ENCODE measurements at places on chromosomes 12 and 14.
A peak's percentile ranks its signal among the peaks of the same experiment; 100 is the strongest.

- peak; percentile 20 for DNase-seq
These were observed 42.9 kb downstream of the WNK1 start for GRCh38 chr12:795305-795704.

DNA sequence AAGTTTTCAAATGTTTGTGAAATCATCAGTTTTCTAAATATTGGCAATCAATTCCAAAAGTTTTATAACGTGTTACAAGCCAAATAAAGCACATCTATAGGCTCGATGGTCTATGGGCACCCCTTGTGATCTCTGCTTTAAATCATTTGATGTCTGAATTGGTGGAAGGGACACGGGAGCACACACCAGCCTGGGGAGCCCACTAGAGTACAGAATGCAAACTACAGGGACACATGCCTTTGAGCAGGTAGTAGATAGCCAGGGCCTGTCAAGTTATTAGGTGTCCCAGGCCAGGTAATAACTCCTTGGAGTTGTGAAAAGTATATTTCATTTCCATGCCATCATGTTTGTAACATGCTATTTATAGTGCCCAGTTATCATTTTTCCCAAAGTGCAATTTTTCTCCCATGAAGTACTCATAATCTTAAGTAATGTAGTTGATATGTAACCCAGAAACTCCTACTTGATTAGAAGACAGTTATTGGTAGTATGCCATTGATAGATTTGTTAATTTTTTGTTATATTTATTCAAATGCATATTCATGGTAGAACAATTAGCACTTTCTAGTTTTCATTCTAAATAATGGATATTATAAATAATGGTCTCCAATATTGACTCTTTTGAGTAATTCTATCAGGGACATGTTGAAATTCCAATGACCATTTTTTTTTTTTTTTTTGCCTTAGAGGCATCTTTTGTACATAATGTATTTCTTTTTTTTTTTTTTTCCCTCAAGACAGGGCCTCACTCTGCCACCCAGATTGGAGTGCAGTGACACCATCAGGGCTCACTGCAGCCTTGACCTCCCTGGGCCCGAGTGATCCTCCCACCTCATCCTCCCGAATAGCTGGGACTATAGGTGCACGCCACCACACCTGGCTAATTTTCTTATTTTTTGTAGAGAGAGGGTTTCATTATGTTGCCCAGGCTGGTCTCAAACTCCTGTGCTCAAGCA, 96.9 kb upstream of the FGD4 start:
- peak; percentile 78 for DNase-seq

- no peak for DNase-seq
These were observed 67.8 kb downstream of the FLRT2 start for GRCh38 chr14:85597701-85598100.

- no peak for DNase-seq
These were observed 27.6 kb downstream of the BCL11B start for GRCh38 chr14:99244367-99244901.

GRCh38 chr12:37541356-37541755, 775.2 kb upstream of the ALG10B start:
- peak; percentile 1 for DNase-seq

DNA sequence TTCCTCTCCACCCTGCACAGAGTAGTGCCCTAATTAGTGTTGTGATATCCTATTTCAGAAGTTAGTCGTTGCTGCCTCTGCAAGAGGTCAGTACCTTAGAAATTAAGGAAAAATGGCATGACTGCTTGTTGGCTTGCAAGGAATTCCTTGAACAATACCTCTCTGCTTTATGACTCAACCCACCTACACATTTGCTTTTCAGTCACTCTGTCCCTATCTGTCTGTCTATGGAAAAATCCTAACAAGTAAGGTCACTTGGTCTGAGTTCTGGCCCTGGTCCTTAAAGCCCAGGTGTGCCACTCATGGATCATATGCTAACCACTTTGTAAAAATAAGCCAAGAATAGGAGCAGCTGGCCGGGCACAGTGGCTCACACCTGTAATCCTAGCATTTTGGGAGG, 116.4 kb upstream of the ATF1 start:
- no peak for DNase-seq

- DNase-seq = no peak
These were observed 56.5 kb upstream of the CCND2 start for GRCh38 chr12:4217091-4217490.

- DNase-seq = no peak
These were observed 420.8 kb downstream of the CCDC91 start for GRCh38 chr12:28611115-28611435.

DNA sequence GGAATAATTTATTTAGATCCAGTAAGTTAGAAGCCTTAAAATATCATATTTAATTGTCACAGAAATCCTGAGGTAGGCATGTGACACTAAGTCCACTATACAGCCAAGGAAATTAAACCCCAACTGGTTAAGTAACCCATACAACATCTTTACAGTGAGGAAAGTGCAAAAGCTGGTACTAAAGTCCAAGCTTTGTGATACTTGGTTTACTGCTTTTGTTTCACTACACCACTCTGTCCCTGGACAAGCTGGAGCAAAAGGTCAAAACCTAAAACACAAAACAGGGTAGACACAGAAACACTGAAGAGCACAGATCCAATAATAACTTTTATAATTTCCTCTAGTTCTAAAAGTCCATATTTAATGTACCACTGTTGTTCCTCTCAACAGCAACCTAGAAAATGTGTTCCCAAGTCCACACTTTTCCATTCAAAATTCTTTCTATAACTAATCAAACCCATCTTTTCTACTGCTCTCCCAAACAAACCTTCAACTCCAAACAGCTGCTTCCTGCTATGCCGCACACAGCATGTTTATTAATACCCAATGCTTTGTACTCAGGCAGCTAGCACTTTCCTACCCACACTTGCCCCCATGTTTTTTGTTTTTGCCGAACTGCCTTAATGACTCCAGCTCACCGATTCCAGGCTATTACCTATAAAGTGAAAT, 90.9 kb downstream of the MED13L start:
- no peak for DNase-seq

- DNase-seq = no peak
These were observed 73.0 kb downstream of the RAD51B start for GRCh38 chr14:67892466-67893100.

- no peak for DNase-seq
These were observed 52.1 kb downstream of the KICS2 start for GRCh38 chr12:64170024-64170423.

DNA sequence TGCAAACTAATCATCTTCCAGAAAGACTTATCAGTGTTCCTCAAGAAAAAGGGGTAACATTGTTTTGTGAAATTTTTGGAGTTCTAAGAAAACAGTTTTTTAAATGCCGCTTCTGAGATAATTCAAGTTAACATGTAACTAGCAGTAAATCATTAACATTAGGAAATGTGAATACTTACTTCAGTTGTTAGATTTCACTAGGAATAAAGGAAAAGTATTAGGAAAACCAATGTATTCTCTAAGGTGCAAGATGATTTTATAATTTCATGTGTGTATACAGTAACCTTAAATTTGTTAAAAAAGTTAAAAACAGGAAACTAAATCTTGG, 36.8 kb downstream of the PAPOLA start:
- DNase-seq = no peak

DNA sequence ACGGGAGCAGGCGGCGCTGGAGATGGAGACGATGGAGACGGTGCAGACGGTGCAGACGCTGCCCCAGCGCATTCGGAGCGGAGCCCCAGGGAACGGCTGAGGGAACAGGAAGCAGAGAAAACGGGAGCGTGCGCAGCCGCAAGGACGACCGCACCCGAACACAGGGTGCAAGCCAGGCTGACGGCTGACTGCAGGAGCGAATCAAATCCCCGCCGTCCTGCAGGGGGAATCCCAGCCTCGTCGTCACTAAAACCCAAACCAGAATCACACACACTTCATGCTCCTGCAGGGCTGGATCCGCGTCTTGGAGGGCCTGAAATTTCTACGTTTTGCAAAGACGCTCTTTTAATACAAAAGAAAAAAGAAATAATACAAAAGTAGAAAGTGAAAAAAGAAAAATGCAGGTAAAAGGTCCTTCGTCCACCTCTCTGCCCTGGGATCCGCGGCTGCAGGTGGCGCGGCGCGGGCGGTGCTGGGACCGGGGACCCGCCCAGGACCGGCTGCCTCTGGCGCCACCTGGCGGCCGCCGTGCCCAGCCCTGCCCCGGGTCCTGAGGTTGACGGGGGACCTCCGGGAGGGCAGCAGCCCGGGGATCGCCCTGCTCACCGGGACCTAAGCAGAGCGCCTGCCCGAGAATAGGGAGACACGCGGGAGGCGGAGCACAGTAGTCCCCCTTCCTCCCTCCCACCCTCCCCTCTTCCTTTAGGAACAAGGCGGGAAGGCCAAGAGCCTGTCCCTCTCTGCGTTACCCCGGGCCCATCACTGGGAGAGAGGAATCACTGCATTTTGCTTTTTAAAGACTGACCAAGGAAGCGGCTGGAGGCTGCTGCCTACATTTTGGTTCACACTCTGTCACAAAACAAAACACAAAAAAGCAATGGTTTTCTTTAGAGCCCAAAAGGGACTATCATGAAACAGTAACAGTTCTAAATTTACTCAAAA, 20.1 kb downstream of the STX2 start:
- DNase-seq = no peak

- no peak for DNase-seq
These were observed 76.4 kb upstream of the BCAT1 start for GRCh38 chr12:25025260-25025659.

DNA sequence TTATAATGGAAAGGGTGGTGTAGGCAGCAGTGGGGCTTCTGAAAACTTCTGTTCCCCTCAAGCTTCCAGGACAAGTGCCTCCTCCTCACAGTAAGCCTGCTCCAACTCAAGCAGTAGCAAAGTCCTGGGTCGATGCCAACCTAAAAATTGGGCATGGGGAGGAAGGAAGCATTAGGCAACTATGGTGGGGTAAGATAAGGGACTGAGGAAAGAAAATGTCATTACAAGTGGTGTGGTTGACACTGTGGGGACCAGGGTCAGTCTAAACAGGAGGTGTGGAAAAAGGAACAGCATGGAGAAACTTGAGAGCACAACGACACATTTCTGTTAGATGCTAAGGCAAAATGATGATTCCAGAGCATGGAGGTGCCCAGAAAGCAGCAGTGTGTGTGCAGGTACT, 34.9 kb downstream of the WIF1 start:
- DNase-seq = no peak

DNA sequence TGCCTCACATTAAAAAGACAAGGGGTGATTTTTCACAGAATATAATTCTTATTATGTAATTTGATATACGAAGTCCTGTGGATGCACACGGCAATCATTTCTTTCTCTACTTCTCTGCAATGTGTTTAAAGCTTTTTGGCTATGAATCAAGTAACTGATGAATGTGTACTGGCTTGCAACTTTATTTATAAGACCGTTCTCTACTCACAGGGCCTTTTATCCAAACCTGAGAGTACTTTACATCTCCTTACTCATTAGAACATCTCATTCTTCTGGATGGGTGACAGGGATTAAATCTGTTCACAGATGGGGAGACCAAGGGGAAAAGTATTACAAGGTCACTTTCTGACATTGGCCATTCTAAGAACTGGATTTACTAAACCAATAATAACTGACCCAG, 215.8 kb upstream of the DIO2 start:
- DNase-seq = peak; percentile 1

GRCh38 chr14:50871228-50871627, 625 bp upstream of the ABHD12B start:
- no peak for DNase-seq

DNA sequence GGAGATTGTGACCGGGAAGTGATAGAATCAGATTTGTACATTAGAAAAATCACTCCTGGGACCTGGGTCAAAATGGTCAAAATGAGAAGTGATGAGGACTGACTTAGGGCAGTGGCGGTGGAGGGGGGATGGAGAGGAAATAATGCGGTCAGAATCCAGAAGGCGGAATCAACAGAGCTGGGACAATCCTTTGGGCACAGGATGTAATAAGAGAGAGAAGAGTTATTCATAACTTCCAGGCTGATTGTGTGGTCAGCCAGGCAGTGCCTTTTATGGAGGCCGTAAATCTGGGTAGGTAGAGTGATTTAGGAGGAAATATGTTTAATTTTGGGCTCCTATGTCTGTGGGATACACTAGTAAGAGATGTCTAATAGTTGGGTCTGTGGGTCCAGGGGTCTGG, 21.6 kb downstream of the FBXL14 start:
- no peak for DNase-seq

DNA sequence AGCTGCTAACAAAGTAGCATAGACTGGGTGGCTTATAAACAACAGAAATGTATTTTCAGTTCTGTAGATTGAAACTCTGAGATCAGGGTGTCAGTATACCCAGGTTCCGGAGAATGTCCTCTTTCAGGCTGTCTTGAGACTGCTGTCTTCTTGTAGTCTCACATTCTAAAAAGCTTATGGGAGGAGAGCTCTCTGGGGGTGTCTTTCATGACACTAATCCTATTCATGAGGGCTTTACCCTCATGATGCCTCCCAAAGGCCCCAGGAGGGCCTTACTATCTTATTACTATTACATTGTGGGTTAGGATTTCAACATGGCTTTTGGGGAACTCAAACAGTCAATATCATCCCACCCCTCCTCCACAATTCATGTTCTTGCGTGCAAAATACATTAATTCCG, 94.3 kb downstream of the AEBP2 start:
- peak; percentile 12 for DNase-seq

DNA sequence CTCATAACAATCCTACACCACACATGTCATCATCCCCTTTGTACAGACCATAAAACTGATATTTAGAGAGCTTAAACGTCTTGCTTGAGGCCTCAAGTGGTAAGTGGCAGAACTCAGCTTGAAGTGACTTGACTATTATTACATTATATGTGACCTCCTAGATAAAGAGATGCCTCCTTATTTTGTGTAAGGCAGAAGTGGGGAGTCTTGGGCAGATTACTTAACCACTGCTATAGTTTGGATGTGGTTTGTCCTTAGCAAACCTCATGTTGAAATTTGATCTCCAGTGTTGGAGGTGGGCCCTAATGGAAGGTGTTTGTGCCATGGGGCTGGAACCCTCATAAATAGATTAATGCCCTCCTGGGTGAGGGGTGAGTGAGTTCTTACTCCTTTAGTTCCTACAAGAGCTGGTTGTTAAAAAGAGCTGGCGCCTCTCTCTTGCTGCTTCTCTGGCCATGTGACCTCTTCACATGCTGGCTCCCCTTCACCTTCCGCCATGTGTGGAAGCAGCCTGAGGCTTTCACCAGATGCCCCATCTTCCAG, 37.4 kb downstream of the RCOR1 start:
- peak; percentile 80 for DNase-seq

DNA sequence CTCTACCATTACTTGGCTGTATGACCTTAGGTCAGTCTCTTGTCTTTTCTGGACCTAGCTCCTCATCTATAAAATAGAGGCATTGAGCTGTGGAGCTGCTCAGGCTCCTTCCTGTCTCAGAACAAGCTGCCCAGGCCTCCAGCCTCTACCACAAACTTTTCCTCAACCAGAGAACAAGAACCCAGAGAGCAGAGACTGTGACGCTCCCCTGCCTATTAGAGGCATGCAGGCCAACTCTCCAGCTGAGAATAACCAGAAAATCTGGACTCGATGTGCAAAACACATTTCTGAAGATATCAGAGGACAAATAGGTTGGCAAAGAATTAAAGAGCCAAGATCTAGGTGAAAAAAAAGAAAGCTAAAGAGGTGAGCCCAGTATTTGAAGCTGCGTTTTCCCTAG, 17.8 kb upstream of the PNMA1 start:
- DNase-seq = no peak
